Spinal cord (tissue), 10 donors: ENCODE measurements at places on chromosomes 12 and 14.

DNA sequence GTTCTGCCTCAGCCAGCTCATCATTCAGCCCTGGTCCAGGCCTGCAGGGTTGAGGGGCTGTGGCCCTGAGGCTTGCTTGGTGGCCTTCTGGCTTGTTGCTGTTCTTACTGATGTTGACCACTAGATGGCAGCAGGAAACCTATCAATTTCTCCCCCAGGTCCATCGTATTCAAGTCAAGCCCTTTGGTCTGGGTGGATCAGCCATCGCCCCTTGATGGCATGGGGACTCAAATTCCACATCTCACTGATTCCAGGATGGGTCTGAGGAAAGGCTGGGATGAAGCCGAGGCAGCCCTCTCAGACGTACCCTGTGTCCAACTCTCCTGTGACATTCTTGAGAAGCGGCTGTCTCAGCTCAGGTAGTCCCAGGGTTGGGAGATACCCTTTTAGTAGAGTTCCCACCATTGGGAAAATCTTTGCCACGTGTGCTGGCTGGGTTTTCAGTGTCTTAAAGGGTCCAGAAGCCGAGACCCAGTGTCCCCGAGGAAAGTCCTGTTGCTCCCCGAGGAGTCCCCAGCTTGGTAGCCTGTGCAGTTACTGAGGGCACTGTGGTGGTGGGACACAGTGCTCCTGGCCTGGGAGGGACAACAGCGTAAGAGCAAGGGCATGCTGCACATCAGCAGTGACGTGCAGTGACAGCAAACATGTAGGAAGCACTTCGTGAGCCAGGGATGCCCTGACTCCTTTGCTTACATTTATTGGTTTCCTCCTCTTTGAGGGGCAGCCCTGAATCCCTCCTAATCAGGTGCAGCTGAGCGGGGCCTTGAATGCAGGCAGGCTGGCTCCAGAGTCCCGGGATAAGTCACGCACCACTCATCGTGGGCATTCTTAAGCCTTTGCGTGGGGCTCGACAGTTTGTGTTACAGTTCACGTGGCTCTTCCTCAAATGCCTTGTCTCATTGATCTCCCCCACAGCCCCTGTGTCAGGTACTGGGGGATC, 58.6 kb downstream of the TSPAN9 start:
- DNase-seq, result no peak

DNA sequence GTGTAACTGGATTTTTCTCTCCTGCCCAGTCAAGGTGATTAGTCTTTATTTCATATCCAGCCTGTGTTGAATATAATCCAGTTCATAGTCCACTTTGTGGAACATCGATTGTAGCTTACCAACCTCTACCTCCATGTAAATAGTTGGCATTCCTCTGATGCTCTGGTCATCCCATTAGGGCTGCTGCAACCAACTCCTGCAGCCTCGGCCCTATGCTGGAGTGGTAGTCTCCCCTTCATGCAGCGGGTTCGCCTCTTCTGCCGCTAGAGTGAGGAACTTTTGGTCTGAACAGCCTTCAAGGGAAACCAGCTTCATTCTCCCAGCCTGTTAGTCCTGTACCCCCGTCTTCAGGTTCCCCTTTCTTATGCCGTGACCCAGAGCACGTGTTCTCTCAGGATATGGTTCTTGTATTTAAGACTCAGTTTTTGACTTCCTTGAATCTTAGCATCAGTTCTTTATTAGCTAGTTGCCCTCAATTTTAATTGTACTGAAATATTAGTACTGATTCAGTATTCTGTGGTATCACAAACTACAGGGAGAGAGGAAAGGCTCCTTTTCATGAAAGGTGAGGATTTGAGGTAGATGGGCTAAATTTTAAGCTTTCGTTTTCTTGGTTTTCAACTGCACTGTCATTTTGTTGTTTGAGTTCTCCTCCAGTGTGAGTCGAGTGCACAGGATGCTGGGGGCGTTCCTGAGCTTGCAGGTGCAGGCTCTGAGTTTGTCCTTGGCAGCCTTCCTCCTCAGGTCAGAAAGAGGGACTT, 33.2 kb downstream of the ZNF664 start:
- no peak for DNase-seq

GRCh38 chr12:52226446-52226845, 6.6 kb upstream of the KRT7 start:
- no peak for DNase-seq

DNA sequence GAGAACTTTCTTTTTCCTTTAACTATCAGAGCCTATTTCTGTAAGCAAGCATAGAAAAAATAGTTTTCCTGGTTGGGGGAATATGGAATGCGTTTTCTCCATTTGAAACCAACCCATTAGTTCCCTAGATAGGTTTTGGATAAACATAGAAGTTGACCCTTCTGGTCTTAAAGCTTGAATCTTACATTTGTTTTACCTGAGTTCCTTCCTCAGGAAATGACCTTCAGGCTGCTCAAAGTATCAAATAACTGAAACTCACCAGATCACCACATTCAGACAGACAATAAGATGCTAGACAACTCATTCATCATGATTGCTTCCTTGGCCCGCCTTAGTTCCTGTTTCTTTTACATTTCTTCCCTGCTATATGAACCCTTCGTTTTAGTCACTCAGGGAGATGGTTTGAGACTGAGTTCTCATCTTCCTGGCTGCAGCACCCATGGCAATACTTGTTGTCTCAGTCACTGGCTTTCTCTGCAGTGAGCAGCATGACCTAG, 52.2 kb downstream of the LRP6 start:
- DNase-seq, result no peak

DNA sequence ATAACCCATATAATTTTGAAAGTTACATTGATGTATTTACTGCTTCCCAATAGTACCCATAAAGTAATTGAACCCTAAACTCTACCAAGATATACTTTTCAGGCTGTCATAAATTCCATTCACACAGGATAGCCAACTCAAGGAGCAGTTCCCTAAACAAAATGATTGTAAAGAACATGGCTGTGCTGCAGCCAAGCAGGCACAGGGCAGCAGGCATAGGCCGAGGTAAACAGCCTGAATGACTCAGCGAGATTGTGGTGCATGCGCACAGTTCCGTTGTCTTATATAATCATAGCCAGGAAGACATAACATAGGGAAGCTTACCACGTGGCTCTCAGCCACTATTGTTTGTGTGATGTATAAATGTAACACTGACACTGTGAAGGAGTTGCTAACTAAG, 344.9 kb downstream of the FSCB start:
- no peak for DNase-seq

DNA sequence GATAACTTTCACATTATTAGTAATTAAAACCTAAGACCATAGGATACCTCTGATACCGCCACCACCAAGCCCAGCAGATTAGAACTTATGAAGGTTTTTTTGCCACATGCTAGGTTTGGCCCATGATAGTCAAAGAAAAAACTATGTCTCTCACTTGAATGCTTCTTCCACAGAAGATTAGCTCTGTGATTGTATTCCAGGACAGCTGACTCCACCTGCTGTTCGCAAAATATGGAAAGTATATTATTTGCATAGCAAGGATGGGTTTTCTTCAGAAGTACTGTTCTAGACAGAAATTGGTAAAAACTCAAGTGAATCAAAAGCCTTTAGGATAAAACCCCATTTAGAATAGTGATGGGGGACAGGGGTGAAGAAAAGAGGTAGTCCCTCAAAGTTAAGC, 42.2 kb downstream of the PPFIBP1 start:
- no peak for DNase-seq

GRCh38 chr12:5262450-5262849, 169.5 kb upstream of the NTF3 start:
- DNase-seq, result no peak

- no peak for DNase-seq
Observed at GRCh38 chr12:80721326-80721725, 4.6 kb downstream of the MYF5 start.

- no peak for DNase-seq
Observed at GRCh38 chr12:45432710-45433109, 216.8 kb downstream of the ANO6 start.

- DNase-seq, result no peak
Observed at GRCh38 chr12:54028314-54029201, at the start of gene HOXC6. TSS of gene HOXC6 (plus strand) at chr12:54028440. CDS start at chr12:54028522, 82 bp downstream.

DNA sequence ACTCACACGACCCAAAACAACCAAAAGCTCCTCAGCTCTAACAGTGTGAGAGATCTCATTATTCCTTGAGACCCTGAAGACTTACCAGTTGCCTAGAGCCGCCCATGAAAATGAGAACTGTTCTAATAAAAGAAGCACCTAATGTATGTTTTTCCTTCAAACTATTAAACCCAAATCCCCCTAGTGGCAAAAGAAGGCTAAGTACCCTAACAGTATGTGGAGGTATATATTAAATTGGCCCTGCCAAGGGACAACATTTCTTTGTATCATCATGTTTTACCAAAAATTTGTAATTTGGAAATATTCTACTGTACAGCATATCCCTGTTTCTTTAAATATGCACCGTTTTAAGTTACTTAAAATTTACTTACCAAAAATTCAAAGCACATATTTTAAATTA, 38.0 kb upstream of the PPFIA2 start:
- no peak for DNase-seq

DNA sequence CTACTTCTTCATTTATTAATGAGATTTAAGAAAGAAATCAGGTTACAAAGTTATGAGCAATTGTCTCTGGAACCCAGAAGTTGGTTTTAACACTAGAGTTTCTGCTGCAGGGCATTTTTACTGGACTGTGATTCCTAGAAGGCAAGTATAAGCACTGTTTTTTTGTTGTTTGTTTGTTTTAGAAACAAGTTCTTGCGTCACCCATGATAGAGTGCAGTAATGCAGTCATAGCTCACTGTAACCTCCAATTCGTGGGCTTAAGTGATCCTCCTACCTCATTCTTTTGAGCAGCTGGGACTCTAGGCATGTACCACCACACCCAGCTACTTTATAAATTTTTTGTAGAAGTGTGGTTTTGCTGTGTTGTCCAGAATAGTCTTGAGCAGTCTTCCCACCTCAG, 25.6 kb downstream of the RAP1B start:
- no peak for DNase-seq

DNA sequence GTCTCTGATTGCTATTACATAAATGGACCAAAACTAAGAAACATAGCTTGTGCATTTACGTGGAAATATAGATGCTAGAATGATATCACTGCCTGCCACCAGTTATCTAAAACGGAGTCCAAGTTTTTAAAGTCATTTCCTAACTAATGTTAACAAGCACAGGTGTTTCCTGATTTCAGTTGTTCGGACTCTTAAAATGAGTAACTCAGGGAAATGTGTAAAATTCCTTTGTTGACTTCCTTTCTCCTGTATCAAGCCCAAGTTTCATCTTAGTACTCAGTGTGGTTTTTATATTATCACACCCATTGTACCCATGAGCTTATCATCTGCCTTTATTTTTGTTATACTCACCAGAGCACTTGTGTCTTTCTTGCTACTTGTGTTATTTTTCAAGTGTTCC, 13.2 kb upstream of the PRKCH start:
- no peak for DNase-seq

GRCh38 chr14:68198713-68199495, 379.3 kb downstream of the RAD51B start:
- no peak for DNase-seq

DNA sequence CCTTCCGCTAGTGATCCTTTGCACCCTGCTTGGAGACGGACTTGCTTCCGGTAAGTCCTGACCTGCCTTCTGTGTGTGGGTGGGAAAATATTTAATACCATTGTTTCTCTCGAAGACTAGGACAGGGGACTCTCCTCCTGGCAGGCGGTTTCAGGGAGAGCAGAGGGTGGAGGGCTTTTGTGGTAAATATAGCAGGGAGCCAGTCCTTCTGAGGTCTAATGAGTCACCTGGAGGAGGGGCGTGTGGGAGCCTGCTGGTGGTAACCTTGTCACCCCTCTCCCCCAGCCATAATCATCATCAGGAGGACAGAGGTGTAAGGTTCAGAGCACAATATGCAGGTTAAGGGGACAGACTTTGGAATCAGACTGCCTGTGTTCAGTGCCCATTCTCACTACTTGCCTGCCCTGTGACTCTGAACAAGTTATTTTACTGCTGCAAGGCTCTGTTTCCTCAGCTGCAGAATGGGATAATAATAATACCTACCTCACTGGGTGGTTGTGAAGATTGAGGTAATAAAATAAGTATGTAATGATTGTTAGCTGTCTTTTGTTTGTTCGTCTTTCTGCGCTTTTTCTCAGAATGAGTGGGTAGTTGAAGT, 47.4 kb downstream of the SUSD6 start:
- no peak for DNase-seq
